NCI-H1436 (cell line): ENCODE measurements at places on chromosomes 6 and 20.

- DNase-seq, result no peak
Measured at GRCh38 chr6:48078120-48078519, 32.9 kb downstream of the PTCHD4 start.

- DNase-seq, result no peak
Measured at GRCh38 chr6:17354700-17355403, 38.5 kb upstream of the CAP2 start.

DNA sequence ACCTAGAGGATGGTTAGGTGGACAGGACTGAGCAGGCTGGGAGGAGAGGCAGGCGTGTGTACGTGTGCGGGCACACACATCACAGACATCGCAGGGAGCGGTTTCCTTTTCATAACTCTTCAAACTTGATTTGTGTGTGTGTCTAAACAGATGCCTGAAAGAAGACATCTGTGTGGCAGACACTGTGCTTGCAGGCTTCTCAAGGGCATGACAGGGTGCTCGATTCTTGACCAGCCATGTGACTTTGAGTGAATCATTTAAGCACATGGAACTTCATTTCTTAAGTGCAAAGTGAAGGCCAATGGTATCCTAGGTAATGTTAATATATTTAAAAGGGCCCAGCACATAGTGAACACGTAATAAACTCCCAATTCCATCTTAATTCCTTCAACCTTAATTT is 186.5 kb downstream of the SCP2D1 start:
- no peak for DNase-seq

- no peak for DNase-seq
Measured at GRCh38 chr6:25229671-25230321, 49.4 kb upstream of the CARMIL1 start.
